GDM1 (cell line): ENCODE measurements at places on chromosomes 3 and 15.

DNA sequence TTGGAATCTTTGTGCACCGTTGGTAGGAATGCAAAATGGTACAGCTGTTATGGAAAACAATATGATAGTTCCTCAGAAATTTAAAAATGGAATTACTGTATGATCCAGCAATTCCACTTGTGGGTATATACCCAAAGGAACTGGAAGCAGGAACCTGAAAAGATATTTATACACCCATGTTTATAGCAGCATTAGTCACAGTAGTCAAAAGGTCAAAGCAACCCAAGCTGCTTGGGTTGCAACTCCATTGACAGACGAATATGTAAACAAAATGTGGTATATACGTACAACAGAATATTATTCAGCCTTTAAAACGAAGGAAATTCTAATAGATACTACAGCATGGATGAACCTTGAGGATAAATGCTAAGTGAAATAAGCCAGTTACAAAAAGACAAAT lies 35.0 kb upstream of the CAPN3 start:
- no peak for DNase-seq

GRCh38 chr3:78154521-78155186 lies 1114.8 kb downstream of the ROBO2 start:
- no peak for DNase-seq

- DNase-seq = no peak
These were observed 60.0 kb downstream of the AAGAB start for GRCh38 chr15:67194171-67195114.

- no peak for DNase-seq
These were observed 27.0 kb downstream of the NSMCE3 start for GRCh38 chr15:29242456-29243242.
